D341Med (cell line): ENCODE measurements at places on chromosomes 3 and 15.

- DNase-seq: no peak
These were observed 184.4 kb downstream of the TCF12 start for GRCh38 chr15:57102858-57103257.

- no peak for DNase-seq
These were observed 89.9 kb upstream of the TBL1XR1 start for GRCh38 chr3:177287231-177287630.

DNA sequence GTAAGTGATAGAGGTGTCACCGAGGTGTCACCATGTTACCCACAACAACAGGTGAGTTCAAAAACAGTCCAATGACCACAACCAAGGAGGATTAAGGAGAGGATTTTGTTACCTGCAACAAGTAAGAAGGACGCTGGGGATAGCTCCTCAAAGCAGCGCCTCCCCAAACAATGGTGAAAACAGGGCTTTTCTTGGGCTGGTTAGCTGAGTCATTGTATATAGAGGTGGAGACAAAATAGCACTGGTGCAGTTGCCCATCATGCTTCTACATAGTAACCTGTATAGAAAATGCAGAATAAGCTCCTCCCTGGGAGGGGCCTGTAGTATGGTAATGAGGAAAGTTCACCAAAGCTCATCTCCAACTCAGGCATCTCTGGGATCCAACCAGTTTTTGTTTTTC is 116.9 kb upstream of the EIF1B start:
- DNase-seq: no peak

DNA sequence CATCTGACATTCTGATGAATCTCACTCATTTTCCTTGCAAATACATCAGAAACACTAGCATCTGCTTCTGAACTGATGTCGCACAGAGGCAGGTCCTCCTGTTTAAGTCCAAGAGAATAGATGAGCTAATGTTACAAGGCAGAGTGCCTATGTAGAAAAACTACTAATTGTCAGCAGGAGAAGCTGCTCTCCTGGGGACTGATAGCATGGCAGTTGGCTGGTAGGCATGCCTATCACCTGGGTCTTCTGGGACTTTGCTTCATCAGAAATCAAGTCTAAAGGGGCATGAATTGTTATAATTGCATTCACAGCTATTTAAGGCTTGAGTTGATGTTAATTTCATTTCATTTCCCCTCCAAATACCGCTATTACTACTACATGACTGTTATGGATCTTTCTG is 457.2 kb downstream of the RAP2B start:
- no peak for DNase-seq

DNA sequence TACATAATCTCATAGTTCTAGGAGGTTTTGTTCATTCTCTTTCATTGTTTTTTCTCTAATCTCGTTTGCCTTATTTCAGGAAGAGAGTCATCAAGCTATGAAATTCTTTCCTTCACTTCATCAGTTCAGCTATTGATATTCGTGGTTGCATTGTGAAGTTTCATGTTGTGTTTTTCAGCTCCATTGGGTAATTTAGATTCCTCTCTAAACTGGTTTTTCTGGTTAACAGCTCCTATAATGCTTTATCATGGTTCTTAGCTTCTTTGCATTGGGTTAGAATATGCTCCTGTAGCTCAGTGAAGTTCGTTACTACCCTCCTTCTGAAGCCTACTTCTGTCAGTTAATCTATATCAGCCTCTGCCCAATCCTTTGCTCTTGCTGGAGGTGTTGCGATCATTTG is 69.4 kb upstream of the CD96 start:
- DNase-seq: no peak

DNA sequence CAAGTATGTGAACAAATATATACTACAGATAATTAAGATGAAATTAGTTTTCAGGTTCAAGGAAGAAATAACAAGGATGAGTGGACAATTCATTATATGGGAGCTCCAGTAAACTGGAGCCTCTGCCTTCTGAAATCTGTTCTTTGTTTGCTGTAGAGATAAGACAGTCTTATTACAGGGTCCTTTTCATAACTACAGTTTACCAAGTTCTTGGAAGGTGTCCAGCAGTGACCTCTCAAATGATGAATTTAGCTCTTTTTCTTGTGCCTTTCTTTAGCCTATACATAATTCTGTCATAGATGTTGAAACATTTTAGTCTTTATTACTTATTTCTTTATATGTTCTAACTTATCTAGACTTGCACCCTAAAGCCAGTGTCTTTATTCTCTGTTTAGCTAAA is 89.7 kb upstream of the GBE1 start:
- DNase-seq: no peak

DNA sequence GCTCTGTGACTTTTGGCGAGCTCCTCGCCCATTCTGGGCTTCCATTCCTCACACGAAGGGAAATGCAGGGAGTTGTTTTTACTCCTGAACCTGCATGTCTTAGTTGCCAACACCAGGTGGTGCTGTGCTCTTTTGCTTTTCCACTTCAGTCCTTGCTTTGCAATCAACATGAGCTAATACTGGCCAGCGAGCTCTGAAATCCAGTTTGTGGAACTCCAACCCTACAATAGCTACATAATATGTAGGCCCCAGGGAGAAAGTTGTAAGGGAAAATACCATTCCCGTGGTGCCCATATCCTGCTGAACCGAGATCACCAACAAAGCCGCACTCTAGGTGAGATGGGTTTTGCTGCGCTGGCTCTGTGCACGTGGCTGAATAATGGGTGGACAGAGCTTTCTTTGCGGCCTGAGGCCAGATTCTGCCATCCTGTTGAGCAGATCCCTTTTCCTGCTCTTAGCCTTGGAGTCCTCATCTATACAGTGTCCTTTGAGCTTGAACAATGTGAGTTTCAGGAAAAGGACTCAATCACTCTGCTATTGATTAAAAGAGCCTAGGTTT is 25.0 kb downstream of the LSM3 start:
- DNase-seq: peak; percentile 80

GRCh38 chr3:100882571-100882984 is 110.6 kb downstream of the ABI3BP start:
- no peak for DNase-seq

GRCh38 chr3:159761369-159761768 is 227.3 kb upstream of the IL12A start:
- DNase-seq: no peak

GRCh38 chr15:90774731-90775514 is 57.8 kb downstream of the BLM start:
- no peak for DNase-seq

- no peak for DNase-seq
These were observed 11.1 kb upstream of the UBE2Q2 start for GRCh38 chr15:75832114-75832513.

- no peak for DNase-seq
These were observed 13.7 kb downstream of the FAM240A start for GRCh38 chr3:46626039-46626438.

GRCh38 chr3:172202797-172203196 is 163.4 kb downstream of the FNDC3B start:
- DNase-seq: no peak

DNA sequence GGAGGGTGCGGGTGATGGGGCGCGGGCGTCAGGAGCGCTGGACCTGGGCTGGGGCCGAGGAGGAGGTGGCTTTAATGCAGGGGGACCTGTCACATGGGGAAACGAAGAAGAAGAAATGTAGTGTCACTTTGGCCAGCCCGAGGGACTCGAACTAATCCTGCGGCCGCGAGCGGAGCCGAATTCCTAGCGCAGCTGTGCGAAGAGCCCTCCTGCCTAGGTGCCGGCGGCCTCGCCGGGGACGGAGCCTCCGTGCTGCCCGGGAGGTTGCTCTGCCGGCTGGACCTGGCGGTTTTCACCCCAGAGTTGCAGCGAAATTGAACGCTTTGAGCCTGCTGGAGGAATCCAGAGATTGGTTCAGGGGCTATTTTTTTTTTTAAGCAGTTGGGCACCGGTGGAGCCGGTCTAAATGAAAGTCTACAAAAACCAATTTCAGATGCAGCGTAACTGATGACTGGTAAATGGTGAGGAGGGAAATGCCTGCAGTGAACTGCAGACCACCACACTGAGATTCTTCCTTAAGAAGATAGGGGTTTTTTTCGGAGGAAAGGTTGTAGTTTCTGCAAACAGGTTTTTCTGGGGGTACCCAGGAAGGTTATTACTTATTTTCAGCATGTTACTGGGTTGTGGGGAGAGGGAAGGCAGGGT is 662 bp downstream of the TMEM108 start:
- peak; percentile 57 for DNase-seq

- DNase-seq: no peak
These were observed 41.9 kb downstream of the LIPC start for GRCh38 chr15:58473724-58474123.

- DNase-seq: no peak
These were observed 139.1 kb downstream of the DMXL2 start for GRCh38 chr15:51483520-51483919.

- DNase-seq: peak; percentile 4
These were observed 136.8 kb downstream of the SNRPN start for GRCh38 chr15:25091421-25092158.

DNA sequence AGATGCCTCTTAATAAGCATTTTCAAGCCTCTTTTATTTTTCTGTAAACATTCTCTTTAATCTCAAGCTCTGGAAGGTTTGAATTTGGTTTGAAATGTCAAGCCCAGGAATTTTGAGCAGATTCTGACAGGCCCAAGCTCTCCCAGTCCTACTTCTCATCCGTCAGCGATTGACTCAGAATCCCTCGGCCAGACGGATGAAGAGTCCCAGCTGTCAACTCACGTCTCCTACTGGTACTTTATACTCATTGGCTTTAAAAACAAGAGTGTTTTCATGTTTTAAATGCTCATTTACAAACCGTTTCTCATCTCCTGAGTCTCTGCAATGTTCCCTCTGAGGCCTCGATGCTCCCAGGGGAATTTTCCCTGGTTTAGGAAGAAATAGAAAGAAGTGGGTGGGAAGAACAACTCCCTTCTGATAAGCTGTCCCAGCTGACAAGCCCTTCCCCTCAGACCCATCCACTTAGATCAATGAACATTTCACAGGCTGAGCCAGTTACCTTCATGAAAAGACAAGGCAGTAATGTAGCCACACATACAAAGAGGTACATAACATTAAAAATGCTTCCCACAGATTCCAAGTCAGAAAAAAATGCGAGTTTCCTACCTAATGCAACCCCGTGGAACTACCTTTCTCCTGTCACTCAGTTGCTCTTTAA is 478.2 kb upstream of the DPH6 start:
- DNase-seq: no peak

GRCh38 chr15:45780352-45780751 is 145.5 kb downstream of the SQOR start:
- DNase-seq: no peak

DNA sequence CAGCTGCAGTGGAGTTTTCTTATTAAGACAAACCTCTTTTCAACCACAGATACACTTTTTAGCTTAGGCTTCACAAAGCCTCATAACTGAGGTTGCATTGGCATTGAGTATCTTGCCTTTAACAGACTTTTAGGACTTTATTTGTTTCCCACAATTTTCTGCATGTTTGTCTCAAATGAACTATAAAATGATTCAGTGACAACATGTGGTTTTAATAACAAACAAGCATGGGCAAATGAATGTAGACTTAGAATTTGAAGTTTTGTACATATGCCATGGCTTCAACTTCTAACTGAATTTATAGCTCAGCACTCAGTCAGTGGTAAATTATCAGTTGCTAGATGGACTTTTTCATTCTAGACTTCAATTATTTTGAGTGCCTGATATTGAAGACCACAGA is 101.6 kb downstream of the SLC25A26 start:
- DNase-seq: no peak

DNA sequence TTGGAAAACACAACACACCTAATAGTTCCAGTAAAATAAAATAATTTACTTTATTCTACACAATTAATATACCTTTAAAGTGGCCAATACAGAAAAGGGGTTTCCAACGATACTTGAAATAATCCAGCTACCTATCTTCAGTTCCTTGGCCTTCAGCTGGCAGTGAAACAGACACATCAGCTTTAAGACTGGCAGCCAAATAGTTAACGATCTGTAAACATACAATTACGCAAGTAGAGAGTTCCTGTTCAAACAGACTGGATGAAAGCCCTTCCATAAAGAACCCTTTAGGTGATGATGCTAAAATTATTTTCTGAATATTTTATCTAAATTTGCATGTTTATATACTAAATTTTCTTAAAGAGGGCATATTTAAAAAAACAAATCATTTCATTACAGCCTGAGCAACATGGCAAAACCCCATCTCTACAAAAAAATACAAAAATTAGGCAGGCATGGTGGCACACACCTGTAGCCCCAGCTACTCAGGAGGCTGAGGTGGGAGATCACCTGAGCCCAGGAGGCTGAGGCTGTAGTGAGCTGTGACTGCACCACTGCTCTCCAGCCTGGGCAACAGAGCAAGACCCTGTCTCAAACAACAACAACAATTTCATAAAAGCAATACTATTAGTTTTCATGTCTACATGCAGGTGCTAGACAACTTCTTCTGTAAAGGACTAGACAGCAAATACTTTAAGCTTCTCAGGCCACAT is 12.9 kb downstream of the DYNC1LI1 start:
- DNase-seq: no peak

GRCh38 chr3:13065727-13066126 is 7.5 kb downstream of the IQSEC1 start:
- DNase-seq: no peak

DNA sequence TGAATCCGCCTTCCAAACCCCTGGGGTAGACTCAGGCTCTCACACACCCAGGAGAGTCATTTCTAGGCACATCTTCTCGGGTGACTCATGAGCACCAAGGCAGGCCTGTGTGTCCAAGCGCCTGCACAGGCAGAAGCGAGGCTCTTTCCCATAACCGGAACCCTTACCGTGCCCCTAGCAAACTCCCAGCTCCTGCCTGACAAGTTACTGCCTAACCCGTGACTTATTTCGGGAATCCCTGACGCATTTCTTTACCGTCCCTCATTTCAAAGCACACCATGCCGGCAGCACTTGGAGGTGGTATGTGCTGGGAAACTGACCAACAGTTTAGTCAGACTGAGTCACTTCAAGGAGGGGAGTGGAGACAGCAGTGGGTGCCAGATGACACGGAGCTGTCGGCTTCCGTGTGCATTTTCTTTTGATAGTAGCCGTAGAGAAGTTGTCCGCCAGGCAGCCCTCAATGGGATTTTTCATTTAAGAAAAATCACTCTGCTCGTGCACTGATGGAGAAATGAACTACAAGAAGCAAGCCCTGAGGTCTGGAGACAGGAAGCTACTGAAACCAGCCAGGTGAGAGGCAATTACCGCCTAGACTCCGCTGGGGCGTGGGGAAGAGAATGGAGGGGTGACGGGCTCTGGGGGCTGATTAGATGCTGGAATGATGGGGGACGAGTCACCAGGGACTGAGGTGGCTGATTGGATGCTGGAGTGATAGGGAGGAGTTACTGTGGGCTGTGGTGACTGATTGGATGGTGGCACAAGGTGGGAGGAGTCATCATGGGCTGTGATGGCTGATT is 17.3 kb upstream of the HRH1 start:
- no peak for DNase-seq

- no peak for DNase-seq
These were observed 6.5 kb upstream of the MYH15 start for GRCh38 chr3:108516881-108517280.

DNA sequence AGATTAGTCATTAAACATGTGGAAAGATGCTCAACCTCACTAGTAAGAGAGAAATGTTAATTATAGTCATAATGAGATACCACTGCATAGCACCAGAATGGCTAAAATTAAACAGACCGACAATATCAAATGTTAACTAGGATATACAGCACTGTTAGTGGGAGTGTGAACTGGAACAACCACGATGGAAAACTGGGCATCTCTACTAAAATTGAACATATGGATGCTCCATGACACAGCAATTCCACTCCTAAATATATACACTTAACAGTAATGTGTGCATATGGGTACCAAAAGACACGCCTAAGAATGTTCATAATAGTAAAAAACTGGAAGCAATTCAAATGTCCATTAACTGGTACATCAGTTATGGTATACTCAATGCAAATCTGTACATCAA is 41.5 kb downstream of the CRTAP start:
- no peak for DNase-seq
